ENCODE measurements at places on chromosomes 11 and 22.

DNA sequence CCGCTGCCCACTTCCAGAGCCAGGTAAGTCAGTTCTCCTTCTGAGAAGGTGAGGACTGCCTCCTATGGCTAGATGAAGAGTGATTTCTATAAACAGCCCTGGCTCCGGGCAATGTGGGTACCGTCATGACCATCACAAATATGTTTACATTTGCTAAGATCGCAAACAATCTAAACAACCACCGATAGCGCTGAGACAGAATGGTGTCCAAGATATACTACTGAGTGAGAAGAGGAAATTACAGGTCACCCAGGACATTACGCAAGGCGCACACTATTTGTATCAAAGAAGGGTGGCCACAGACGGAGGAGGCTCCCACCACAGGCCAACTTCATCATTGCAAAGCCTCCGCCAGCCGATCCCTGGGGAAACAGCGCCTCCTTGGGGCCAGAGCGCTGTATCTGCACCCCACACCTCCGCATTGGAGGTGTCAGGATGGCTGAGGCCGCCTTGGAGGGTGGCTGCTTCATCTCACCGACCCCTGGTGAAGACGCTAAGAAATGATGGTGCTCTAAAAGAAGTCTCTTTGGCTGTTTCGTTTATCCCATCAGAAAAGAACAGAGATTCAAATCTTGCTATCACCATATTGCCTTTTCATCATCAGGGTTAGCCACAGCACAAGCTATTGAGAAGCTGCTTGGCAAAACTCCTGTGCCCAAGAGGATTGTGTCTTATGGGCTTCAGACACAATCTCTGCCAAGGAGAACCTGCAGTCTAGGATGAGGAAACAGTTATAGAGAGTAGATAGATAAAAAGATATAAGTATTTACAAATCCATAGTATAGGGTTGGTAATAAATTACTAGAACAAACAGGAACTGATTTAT lies 12.3 kb upstream of the ASRGL1 start:
- peak; percentile 4 for DNase-seq

- DNase-seq: no peak
Measured at GRCh38 chr22:19598054-19598855, 74.0 kb upstream of the CLDN5 start.

- DNase-seq: no peak
Measured at GRCh38 chr11:132080127-132080526, 709.7 kb downstream of the NTM start.

GRCh38 chr11:1765871-1766718 lies 2.4 kb upstream of the CTSD start:
- DNase-seq: no peak

- no peak for DNase-seq
Measured at GRCh38 chr11:35304386-35304775, 115.0 kb downstream of the SLC1A2 start.

DNA sequence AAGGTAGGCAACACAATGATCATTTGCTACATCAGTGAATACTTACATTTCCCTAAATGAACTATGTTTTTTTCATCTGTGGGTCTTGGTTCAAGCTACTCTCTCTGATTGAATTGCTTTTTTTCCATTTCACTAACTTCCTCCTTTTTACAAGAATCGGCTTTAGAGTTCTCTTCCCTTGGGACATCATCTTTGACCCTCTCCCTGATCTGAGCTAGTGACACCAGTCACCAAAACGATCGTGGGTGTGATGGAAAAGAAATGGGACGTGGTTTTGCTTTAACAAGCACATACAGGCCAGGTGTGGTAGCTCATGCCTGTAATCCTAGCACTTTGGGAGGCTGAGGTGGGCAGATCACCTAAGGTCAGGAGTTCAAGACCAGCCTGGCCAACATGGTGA lies 129.9 kb downstream of the WT1 start:
- DNase-seq: no peak

- peak; percentile 97 for DNase-seq
Measured at GRCh38 chr22:30210235-30210909, 36.2 kb downstream of the LIF start.

DNA sequence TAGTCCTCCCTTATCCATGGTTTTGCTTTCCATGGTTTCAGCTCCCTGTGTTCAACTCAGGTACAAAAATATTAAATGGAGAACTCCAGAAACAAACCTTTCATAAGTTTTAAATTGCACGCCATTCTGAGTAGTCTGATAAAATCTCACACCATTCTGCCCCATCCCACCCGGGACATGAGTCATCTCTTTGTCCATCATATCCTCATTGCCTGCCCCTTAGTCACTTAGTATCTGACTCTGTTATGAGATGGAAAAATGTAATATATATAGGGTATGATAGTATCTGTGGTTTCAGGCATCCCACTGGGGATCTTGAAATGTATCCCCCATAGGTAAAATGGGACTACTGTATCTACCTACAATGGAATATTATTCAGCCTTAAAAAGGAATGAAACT lies 35.5 kb upstream of the FGF3 start:
- DNase-seq: peak; percentile 75

DNA sequence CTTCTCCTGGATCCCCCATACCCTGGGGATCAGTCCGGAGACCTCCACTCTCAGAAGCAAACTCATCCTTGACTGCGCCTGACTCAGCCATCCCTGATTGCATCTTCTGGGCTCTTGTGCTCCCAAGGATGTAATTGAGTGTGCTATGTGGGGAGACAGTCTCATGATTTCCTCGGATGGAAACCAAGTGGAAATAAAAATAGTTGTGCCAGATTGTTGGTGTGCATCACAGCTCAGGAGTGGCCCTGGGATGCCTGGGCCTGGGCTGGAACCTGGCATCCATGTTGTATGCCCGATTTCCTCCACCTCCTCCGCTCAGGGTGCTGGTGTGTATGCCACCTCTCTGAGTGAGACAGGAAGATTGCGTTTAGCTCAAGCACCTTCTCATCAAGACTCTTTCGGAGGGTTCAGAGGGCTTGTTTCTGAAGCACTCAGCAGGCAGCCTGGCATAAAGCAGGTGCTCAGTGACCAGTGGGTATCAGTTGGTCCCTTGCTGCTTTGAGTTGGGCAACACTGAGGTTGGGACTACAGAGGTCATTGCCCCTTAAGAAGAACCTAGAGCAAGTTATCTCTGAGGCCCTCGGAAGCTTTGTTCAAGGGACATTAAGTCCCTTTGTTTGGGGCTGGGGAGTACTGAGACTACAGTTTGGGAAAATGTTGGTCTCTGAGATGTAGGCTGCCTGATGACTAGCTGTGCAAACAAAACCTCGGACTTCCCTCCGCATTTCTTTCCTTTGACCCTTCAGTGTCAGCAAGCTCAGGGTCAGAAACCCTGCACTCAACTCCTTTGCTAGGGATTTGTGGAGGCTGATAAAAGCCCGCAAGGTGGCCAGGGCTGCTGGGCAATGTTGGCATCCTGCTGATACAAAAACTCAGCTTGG lies 24.8 kb upstream of the MICAL2 start:
- DNase-seq: no peak

DNA sequence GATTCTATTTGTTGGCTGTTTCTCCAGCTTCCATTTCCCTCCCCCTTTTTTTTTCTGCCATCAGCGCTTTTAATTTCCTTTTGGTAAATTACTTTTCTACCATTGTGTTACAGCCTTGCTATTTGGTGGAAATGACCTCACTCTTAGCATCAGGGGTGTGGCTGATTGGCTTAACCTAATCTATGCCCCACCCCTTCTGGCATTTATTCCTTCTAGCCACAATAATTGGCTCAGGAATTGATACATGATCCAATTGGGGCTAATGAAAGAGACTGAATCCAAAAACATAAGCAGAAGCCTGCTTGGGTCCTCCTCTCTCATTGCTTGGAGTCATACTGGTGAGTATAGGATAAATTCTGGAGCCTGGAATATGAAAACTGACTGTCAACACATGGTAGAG lies 402.4 kb upstream of the LRRC4C start:
- no peak for DNase-seq

- no peak for DNase-seq
Measured at GRCh38 chr11:76296731-76297542, 84.0 kb downstream of the THAP12 start.

DNA sequence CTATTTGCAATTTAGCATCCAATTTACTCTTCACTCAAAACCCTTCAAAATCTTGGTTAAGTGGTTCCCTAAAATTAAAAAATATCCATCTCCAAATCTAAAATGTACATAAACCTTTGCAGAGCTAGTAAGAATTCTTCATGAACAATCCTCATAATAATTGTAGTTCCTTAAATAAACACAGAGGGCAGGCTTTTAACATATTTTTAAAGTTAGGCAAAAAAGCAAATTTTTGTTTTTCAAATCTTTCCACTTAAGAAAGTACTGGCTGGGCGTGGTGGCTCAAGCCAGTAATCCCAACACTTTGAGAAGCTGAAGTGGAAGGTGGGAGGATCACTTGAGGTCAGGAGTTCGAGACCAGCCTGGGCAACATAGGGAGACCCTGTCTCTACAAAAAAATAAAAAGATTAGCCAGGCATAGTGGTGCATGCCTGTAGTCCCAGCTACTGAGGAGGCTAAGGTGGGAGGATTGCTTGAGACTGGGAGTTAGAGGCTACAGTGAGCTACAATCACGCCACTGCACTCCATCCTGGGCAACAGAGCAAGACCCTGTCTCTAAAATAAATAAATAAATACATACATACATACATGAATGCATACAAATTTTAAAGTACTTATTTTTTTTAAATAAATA lies 25.1 kb upstream of the PLAAT3 start:
- peak; percentile 26 for DNase-seq

DNA sequence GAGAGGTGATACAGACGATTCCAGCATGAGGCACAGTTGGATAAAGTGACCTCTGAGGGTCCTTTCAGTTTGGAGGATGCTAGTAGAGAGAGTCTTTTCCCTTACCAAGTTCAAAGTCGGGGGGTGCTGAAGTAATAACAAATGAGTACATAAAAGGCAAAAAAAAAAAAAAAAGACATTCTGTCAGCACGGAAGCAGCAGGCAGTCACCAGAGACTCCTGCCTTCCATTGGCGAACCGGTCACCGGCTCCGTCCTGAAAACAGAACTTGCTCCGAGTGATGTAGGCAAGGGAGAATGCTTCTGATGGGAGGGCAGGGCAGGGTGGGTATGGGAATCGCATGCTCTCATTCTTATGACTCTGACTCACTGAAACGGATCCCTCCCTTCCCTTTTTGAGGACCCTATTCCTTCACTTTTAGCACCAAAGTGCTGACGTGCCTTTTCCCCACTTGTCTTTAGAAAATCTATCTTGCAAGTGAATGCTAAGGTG lies 65.9 kb downstream of the PRR5L start:
- no peak for DNase-seq

DNA sequence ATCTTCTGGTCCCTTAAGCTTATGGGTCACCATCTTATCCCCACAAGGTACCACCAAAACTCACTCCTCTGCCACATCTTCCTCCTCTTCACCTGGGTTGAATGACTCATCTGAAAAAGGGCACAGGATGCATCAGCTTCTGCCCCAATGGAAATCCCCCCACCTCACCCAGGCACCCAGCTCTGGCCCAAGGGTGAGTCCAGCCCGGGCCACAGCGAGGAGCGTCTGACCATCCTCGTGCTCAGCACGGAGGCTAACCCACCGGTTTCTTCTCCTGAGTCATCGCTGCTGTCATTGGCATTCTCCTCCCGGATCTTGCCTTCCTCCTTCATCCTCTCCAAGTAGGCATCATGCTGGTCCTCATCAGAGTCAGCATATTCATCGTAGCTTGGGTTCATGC lies 5.3 kb upstream of the TNKS1BP1 start:
- no peak for DNase-seq

GRCh38 chr22:40665312-40665711 lies 14.0 kb upstream of the MCHR1 start:
- no peak for DNase-seq

DNA sequence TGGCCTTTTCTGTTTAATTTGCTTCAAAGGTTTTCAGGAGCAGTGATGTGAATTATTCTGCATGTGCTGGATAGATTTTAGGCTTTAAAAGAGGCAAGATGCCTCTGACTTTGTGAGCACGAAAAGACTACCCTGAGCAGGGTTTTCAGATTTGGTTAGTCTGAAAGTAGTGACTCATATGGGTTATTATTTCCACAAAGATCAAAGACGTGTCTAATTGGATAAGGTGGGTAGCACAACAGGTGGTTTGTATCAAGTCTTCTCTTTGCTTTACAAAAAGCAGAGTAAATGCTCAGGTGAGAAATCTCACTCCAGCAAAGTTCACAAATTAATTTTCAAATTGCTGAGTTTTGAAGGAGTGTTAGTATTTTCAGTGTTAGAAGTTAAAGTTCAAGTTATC lies 37.6 kb upstream of the DBX1 start:
- no peak for DNase-seq

Data from RKO (cell line).